Activated CD4-positive, alpha-beta T cell treated with anti-CD3 and anti-CD28 coated beads for 36 hours (primary cell): ENCODE measurements at places on chromosomes 5 and 9. TPM values are rescaled to one million over a fixed set of nuclear protein-coding genes. Genes with fewer than 3 reads are reported as not detected.

DNA sequence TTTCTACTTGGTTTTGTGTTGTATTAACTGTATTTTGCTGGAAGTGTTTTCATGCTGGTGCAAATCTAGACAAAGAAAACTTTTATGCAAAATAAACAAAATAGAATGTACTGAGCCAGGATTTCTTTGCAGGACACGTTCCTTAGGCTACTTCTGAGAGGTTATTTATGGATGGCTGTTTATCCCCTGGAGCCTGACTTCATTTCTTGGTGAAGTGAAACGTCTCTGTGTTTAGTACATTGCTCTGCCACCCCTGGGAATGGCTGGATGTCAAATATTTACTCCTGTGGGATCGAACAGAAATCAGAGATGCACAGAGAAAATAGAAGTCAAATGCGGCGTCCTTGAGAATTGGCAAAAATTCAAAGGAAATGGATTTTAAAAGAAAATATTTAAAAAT lies 327.1 kb upstream of the MPDZ start:
- H3K4me3 ChIP-seq: no peak overlapping the region
- H3K27ac ChIP-seq: no peak overlapping the region
- no peaks in the 10 kb centered on the region for H3K36me3 ChIP-seq
- no peaks in the 10 kb centered on the region for H3K4me1 ChIP-seq

The SHOC1 gene
- total RNA-seq: not detected

The PRSS3 gene
- total RNA-seq: not detected

GRCh38 chr9:126147936-126148870 lies 178.4 kb upstream of the MVB12B start:
- H3K4me1 ChIP-seq: peaks cover 8% of the 10 kb centered on the region
- H3K27ac ChIP-seq: no peak overlapping the region
- H3K27me3 ChIP-seq: peaks cover 26% of the 10 kb centered on the region
- DNase-seq: no peak
- H3K36me3 ChIP-seq: no peaks in the 10 kb centered on the region

DNA sequence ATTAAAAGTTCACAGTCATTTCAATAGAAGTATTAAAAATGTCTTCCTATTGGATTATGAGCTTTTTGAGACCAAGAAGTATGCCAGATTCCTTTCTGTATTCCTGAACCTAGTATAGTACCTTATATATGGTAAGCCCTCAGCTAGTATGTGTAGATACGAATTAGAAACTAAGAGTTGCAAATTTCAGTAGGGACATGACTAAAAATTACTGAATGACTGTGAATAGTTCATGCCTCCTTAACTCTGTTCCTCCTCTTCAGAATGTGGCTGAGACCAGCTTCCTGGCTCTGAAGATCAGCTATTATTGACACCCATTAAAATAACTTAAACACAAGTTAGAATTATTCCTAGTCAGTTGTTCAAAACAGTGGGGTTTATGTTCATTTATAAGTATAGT lies 19.7 kb downstream of the KDM3B start:
- H3K4me1 ChIP-seq: peaks cover 29% of the 10 kb centered on the region
- no peak for DNase-seq
- peaks cover 6% of the 10 kb centered on the region for H3K36me3 ChIP-seq

The GLRA1 gene
- not detected for total RNA-seq

GRCh38 chr5:156126716-156127115 lies 200.2 kb upstream of the SGCD start:
- H3K4me1 ChIP-seq: no peaks in the 10 kb centered on the region
- no peaks in the 10 kb centered on the region for H3K27me3 ChIP-seq
- no peak overlapping the region for H3K4me3 ChIP-seq
- H3K27ac ChIP-seq: no peak overlapping the region
- H3K36me3 ChIP-seq: no peaks in the 10 kb centered on the region

DNA sequence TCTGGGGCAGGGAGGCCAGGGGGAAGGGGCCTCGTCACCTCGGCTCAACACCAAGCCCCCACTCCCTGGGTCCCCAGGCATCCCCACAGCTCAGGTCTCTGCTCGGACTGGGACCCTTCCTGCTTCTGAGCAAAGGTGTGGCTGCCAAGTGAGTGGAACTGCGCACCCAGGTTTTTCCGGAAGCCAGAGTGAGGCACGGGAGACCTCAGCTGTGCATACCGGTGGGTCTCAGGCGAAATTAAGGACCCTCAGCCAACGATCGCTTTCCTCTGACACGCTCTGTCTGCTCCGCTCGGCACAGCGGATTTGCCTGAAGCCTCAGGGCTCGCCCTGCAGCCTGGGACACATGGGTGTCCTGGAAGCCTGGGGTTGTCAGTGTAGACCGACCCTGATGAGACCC lies 41.0 kb upstream of the IRX4 start:
- no peak overlapping the region for H3K27ac ChIP-seq
- no peaks in the 10 kb centered on the region for H3K4me1 ChIP-seq
- peaks cover 7% of the 10 kb centered on the region for H3K27me3 ChIP-seq
- H3K36me3 ChIP-seq: no peaks in the 10 kb centered on the region
- H3K4me3 ChIP-seq: no peak overlapping the region
- no peak for DNase-seq

GRCh38 chr5:124342986-124343385 lies 403.5 kb downstream of the ZNF608 start:
- no peak for DNase-seq
- H3K4me1 ChIP-seq: no peaks in the 10 kb centered on the region
- H3K27me3 ChIP-seq: peaks cover 2% of the 10 kb centered on the region
- no peak overlapping the region for H3K27ac ChIP-seq
- no peak overlapping the region for H3K4me3 ChIP-seq

- H3K27ac ChIP-seq: no peak overlapping the region
- no peaks in the 10 kb centered on the region for H3K36me3 ChIP-seq
- no peaks in the 10 kb centered on the region for H3K4me1 ChIP-seq
- no peaks in the 10 kb centered on the region for H3K27me3 ChIP-seq
Measured at GRCh38 chr5:6900247-6901227, 187.3 kb downstream of the TENT4A start.

- no peak overlapping the region for H3K4me3 ChIP-seq
- H3K27ac ChIP-seq: no peak overlapping the region
- no peak for DNase-seq
- no peaks in the 10 kb centered on the region for H3K36me3 ChIP-seq
Measured at GRCh38 chr5:28961816-28962215, 1923.4 kb upstream of the CDH9 start.

DNA sequence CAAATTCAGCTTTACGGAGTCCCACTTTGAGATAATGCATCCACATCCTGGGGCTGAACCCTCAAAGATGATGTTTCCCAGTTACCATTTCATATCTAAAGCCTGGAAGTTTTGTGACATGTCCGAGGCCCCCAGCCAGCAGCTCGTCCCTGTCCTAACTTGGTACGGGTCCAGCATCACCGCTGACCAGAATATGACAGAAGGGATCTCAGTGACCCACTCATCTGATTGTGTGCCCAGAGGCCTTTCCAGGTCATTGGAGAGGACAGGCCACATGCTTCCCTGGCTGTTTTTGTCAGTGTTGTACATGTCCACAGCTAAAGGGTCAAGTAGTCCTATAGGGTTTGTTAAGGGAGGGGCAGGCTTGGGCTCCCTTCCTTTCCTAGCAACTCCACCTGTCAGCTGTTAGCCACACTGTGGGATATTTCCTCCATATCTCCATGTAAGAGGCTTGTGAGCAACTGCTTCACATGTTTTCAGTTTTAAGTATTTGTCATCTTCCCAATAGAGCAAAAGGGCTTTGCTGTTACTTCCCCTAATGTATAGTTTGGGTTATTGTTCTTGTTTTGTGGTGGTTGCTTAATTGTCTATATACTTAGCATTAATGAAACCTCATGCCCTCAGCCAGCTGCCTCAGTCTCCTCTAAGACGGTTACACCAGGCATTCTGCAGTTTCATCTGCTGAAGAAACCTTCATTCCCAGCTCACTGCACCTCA lies 33.4 kb downstream of the SECISBP2 start:
- peaks cover 68% of the 10 kb centered on the region for H3K36me3 ChIP-seq
- H3K27ac ChIP-seq: peak overlapping the region; percentile 66
- peaks cover 17% of the 10 kb centered on the region for H3K4me1 ChIP-seq

DNA sequence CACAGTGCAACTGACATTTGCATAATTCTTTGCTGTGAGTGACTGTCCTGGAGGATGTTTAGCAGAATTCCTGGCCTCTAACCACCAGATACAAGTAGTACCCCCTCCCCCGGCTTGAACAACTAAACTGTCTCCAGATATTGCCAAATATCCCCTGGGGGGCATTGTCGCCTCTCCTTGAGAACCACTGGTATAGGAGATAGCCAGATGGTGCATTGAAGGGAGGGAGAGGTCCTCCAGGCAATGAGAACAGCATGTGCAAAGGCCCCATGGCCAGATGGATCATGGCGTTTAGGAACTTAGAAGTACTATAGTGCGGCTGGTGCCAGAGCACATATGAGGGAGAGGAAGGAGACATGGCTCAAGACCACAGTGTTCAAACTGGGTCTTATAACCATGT lies 18.9 kb upstream of the ORM1 start:
- H3K4me3 ChIP-seq: no peak overlapping the region
- no peak for DNase-seq
- no peak overlapping the region for H3K27ac ChIP-seq
- no peaks in the 10 kb centered on the region for H3K36me3 ChIP-seq
- no peaks in the 10 kb centered on the region for H3K27me3 ChIP-seq
- H3K4me1 ChIP-seq: peaks cover 4% of the 10 kb centered on the region

The KLF4 gene
- 1.2 TPM for total RNA-seq
